ENCODE measurements at places on chromosomes 13 and 19. TPM values are rescaled to one million over a fixed set of nuclear protein-coding genes. Genes with fewer than 3 reads are reported as not detected.

Gene IZUMO1
- total RNA-seq, result not detected

Gene IZUMO2
- not detected for total RNA-seq

Gene ZNF547
- 3.8 TPM for total RNA-seq

Gene MCEMP1
- total RNA-seq, result 1.0 TPM

- H3K4me1 ChIP-seq, result peaks cover 31% of the 10 kb centered on the region
- H3K27me3 ChIP-seq, result no peaks in the 10 kb centered on the region
- no peaks in the 10 kb centered on the region for H3K36me3 ChIP-seq
- peak overlapping the region; percentile 75 for H3K27ac ChIP-seq
- H3K4me3 ChIP-seq, result peak overlapping the region; percentile 41
Measured at GRCh38 chr19:19461671-19462622, 53.4 kb downstream of the TSSK6 start.

DNA sequence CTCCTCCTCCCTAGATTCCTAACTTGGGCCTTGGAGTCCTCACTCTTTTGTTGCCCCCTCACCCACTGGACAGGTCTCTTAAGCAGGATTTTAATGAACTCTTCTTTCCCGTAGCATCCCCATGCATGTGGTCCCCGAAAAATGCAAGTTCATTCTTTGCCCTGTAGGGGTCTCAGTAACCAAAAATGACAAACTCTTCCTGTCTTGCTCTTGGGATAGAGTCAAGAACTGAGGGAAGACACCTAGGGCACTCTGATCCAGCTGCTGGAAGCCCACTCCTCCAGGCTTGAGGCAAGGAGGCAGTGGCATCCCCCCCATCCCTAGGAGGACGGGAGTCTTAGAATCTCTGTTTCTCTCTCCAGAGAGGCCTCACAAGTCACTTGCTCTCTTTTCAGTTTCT lies 987.0 kb downstream of the DIAPH3 start:
- H3K27me3 ChIP-seq, result no peaks in the 10 kb centered on the region
- no peak for DNase-seq
- no peaks in the 10 kb centered on the region for H3K36me3 ChIP-seq
- H3K4me3 ChIP-seq, result no peak overlapping the region
- H3K27ac ChIP-seq, result no peak overlapping the region
- H3K4me1 ChIP-seq, result no peaks in the 10 kb centered on the region

DNA sequence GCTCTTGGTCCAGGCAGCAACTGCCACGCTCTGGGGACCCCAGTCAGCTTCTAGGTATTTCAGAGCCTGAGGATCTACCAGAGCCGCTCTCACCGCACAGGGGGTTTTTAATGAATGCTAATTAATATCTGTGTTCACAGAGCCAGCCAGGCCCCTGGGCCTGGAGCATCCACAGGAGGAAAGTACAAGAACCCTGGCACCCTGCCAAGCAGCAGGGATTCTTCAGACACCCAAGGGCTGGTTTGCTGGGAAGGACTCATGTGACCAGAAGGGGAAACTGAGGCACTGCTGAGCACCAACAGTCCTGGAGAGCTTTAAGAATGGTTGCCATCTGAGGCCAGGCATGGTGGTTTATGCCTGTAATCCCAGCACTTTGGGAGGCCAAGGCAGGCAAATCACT lies 38.0 kb upstream of the ADGRE5 start:
- DNase-seq, result no peak
- no peak overlapping the region for H3K4me3 ChIP-seq
- no peaks in the 10 kb centered on the region for H3K36me3 ChIP-seq
- H3K4me1 ChIP-seq, result no peaks in the 10 kb centered on the region
- H3K27ac ChIP-seq, result no peak overlapping the region

GRCh38 chr13:25253702-25254101 lies 33.6 kb downstream of the MTMR6 start:
- DNase-seq, result no peak
- no peaks in the 10 kb centered on the region for H3K27me3 ChIP-seq
- H3K36me3 ChIP-seq, result no peaks in the 10 kb centered on the region
- no peaks in the 10 kb centered on the region for H3K4me1 ChIP-seq
- no peak overlapping the region for H3K27ac ChIP-seq
- H3K4me3 ChIP-seq, result no peak overlapping the region
